NCI-H510A treated with DMSO at 0.1 percent for 48 hours (cell line): ENCODE measurements at places on chromosomes 7 and 10.

- DNase-seq: no peak
Observed at GRCh38 chr7:103307503-103308231, 10.4 kb downstream of the PMPCB start.

DNA sequence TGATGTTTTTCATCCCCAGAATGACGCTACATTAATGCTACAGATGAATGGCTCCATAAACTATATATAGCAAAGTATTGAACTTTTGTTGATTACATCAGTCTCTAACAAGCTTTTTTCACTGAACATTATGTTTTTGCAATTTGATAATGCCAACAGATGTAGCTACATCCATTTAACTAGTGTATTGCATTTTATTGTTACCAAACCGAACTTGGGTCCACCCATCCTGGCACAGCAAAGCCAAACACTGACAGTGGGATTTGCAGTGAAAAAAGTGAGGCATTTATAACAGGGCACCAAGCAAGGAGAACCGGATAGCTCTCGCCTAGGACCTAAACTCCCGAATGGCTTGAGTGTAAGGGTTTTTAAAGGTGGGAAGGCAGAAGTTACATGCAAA, 182.8 kb upstream of the TNS3 start:
- DNase-seq: no peak

DNA sequence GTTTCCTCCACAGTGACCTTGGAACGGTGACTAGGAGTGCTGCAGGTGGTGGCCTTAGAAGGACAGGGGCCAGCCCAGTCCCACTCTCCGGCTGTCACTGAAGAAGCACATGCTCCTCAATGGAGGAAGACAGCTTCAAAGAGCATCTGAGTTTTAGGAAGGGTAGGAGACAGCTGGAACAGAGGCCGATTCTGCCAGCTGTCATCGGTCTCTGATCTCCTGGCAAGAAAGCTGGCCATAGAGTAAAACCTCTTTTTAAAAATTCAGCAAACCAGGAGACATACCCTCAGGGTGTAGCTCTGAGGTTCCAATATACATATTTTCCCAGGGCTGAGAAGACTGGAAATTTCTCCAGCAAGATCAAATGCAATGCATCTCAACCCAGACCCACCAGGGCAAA, 55.9 kb downstream of the KCNMA1 start:
- DNase-seq: no peak

- no peak for DNase-seq
Observed at GRCh38 chr7:74525140-74525539, 71.4 kb downstream of the GTF2IRD1 start.

DNA sequence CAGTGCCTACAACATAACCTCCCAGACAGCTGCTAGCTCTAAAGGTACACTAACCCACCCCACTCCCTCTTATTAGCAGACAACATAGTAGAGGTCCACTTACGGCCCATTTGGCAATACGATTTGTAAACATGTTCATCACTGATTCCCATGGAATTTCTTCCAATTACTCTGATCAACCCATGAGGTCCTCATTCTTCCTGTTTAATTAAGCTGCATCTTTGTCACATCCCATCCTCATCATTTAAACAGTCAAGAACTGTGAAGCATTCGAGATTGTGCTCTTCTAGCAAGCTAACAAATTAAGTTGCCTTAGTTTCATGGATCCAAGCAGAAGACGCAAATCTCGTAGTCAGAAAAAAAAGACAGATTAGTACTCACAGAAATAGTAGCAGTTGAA, 622.2 kb upstream of the VSTM2A start:
- no peak for DNase-seq

DNA sequence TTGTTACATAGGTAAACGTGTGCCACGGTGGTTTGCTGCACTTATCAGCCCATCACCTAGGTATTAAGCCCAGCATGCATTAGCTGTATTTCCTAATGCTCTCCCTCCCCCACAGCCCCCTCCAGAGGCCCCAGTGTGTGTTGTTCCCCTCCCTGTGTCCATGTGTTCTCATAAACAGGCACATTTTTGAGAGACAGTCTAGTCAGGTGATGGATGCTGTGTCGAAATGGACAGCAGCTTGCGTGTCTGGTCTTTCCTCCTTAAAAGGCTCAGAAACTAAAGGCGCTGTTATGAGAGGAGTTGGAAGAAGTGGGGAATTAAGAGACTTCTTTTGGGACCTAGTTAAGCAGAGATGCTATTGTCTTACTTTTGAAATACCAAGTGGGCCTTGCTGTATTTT, 296.0 kb downstream of the BBS9 start:
- no peak for DNase-seq
